T-helper 2 cell treated with Interferon-gamma antibody and Interleukin-4, amounts not matched to agents 100 ng/mL and 5 ng/mL, for 36 hours (primary cell): ENCODE measurements at places on chromosomes 2 and 18. TPM values are rescaled to one million over a fixed set of nuclear protein-coding genes. Genes with fewer than 3 reads are reported as not detected.

SFXN5 gene
- total RNA-seq, result 13.5 and 13.7 TPM in 2 replicates

IL36G gene
- total RNA-seq, result not detected in 2 replicates

FAM124B gene
- total RNA-seq, result 4.5 and 4.7 TPM in 2 replicates

TET3 gene
- 19.2 and 20.2 TPM in 2 replicates for total RNA-seq

ALK gene
- not detected in 2 replicates for total RNA-seq

SIX3 gene
- total RNA-seq, result 0.14 and 0.18 TPM in 2 replicates

PLCL1 gene
- total RNA-seq, result 2.2 and 2.5 TPM in 2 replicates

CYP27C1 gene
- not detected in 2 replicates for total RNA-seq

UGT1A3 gene
- not detected in 2 replicates for total RNA-seq

CHRNA1 gene
- not detected in 2 replicates for total RNA-seq

KCNG2 gene
- total RNA-seq, result not detected in 2 replicates

TRIM54 gene
- 0.16 TPM in 1 of 2 replicates, not detected in the other for total RNA-seq

SOCS6 gene
- total RNA-seq, result 3.2 and 3.6 TPM in 2 replicates
